ENCODE measurements at places on chromosomes 3 and 15.

DNA sequence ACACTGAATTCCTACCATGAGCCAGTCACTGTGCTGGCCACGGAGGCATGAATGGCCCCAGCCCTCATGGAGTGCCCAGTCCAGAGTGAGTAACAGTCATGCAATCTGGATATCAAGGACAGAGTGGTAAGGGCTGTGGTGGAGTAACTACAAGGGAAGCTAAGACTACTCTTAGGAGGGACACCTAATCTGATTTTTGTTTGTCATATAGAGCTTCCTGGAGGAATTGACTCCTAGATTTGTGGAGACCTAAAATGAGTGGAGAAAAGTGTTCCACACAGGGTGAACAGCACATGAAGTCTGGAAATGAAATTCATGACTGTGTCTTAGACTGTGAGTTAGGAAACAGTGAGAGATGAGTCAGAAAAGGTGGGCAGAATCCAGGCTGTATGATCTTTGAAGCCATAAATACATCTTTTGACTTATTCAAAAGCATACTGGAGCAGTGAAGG is 219.9 kb downstream of the NFKBIZ start:
- DNase-seq = no peak

DNA sequence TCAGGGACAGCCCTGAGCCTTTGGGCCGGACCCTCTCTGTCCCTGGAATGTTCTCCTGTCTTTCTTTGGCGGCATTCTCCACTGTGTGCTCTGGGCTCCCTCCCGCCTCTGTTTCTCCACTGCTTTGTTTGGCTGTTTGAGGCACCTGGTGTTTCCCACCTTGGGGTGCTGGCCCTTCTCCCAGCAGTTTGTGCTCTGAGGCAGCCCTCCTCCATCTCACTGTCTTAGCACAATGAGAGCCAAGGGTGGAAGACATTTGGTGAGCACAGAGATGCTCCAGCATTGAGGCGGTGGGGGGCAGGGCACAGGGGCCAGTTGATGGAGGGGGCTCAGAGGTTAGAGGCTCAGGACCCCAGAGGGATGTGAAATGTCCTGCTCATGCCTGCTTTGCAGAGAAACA is 54.3 kb downstream of the RASGRF1 start:
- DNase-seq = no peak

- no peak for DNase-seq
These were observed 45.4 kb upstream of the CTSH start for GRCh38 chr15:78990278-78990677.

GRCh38 chr3:72613871-72614270 is 234.4 kb downstream of the SHQ1 start:
- DNase-seq = no peak
